ENCODE measurements at places on chromosomes 1 and 21.

- peak; percentile 72 for DNase-seq
These were observed 157.7 kb upstream of the COL11A1 start for GRCh38 chr1:103266036-103266435.

- peak; percentile 23 for DNase-seq
These were observed 534 bp downstream of the SLC6A9 start for GRCh38 chr1:44030605-44031251.

GRCh38 chr1:224259986-224260385, 70.0 kb downstream of the NVL start:
- DNase-seq: peak; percentile 6

- DNase-seq: no peak
These were observed 48.0 kb downstream of the NID1 start for GRCh38 chr1:236016782-236017400.

- DNase-seq: peak; percentile 18
These were observed 80.1 kb downstream of the ZNF326 start for GRCh38 chr1:90074970-90075391.

DNA sequence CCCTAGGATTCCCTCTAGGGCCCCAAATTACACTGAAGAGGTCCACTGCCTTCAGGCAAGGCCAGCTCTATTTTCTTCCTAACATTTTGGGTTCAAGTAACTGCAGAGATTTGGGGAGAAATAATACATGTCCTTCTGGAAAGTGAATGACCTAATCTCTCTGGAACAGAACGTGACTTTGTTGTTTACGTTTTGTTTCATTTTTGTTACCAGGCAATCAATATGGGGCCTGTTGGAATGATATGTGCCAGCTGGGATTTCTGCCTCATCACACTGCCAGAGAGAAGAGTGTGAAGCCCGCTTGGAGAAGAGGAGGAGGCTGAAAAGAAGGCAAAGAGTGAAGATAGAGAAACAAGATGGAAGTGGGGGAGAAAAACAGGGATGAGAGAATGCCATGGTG, 116.7 kb downstream of the FASLG start:
- no peak for DNase-seq

DNA sequence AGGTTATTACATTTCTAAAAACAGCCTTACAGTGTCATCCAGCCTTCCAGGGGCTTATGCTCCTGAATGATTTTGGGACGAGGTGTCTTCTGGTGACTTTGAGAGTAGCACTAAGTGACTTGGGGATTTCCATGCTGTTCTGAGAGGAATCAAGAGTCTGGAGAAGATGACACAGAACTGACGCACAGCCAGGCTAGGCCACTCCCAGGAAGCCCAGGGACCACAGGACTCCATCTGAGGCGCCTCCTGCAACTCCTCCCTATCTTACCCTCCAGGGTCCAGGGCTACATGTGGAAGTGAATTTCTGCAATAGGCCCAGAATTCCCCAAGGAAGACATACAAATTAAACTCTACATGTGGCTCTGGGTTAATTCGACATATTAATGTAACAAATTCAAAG, 92.5 kb downstream of the SLC25A24 start:
- peak; percentile 73 for DNase-seq

DNA sequence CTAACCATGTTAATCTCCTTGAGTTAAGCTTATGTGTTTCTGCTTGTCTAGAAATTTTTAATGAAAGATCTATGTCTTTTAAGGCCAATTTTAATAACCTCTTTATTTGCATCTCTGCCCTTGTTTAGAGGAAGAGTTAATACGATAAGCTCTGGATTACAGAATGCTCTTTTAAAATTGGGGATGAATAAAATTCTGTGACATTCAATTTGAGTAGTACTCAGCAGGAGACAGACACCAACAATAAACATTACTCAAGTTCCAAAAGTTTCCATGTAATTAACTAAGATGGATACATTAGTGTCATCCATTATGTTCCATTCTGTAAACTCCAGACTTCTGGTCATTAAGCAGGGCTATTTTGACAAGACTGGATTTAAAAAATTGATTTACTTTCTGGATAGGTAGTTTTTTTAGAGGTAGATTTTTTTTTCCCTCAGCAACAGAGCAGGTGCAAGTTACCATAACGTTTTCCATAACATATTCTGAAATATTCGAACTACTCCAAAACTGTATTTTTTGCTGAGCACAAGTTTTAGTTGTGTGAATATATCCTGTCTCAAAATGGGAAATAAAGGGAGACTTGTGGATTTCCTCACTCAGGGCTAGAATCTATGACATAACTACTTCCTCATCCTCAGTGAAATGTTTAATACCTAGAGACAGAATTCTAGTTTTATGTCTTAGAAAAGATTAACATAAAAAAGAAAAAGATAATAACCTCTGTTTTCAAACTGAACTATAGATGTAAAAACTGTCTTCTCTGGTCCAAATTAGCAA, 221.7 kb downstream of the NEGR1 start:
- no peak for DNase-seq

DNA sequence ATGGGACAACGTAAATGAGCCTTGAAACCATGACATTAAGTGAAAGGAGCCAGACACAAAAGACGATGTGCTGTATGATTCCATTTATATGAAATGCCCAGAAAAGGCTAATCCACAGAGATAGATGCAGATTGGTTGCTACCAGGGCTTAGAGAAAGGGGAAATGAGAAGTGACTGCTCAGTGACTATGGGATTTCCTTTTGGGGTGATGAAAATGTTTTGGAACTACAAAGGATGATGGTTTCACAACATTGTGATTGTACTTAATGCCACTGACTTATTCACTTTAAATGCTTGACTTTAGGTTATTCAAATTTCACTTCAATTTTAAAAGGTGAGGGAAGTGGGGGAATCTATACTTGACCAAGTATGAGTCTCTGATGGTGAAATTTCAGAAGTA, 414.3 kb downstream of the SETD4 start:
- DNase-seq: no peak

DNA sequence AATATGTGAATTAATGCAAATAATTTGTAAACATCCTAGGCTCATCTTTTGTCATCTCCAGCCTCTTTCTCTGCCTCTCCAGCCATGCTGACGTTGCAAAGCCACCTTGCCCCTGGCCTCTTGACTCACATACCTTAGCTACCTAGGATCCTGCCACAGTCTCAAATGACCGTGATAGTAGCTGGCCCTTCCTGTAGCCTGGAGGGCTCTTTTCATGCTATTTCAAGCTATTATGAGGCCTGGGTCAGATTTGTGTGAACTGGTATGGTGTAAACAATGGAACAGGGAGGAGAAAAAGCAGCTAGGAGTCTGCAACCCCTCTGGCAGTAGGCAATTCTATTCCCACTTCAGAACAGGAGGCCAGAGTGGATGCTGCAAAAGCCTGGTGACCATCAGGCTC, 337.7 kb downstream of the DISC1 start:
- no peak for DNase-seq

GRCh38 chr1:116997636-116998035, 3.9 kb upstream of the CD101 start:
- peak; percentile 20 for DNase-seq

- DNase-seq: peak; percentile 69
These were observed 6.8 kb upstream of the PPP1R15B start for GRCh38 chr1:204418174-204419063.

DNA sequence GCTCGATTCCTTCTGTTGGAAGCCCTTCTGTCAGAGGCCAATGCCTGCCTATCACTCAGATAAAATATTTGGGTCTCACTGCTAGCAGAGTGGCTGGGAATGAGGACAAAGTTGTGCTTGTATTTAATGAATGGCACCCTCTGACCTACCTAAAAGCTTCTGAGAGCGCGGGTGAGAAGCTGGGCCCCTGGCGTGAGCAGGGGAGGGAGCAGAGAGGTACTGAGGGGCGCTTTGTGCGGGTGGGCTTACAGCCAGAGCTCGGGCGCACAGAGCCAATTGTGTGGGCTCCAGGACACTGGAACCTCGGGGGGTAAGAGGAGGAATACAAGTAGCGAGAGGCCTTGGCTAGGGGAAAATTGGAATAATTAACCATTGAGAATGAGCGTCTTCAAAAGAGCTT, 32.3 kb downstream of the PCAT6 start:
- DNase-seq: no peak

DNA sequence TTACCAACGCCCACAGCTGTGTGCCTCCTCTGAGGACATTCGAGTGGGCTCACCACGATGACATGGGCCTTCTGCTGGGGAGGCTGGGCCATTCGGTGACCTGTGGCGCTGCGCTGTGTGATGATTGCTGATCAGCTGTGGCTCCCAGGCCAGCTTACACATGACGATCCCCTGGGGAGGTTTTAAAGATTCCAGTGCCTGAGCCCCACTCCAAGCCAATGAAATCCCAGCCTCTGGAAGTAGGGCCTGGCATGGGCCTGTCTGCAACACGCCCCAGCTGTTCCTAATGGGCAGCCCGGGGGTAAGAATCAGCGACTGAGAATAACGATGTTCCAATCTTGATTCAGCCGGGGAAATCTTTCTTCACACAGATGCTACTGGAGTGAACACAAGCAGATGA, 153.7 kb downstream of the KCNJ6 start:
- no peak for DNase-seq

GRCh38 chr1:116166655-116167054, 55.5 kb downstream of the MAB21L3 start:
- DNase-seq: no peak

DNA sequence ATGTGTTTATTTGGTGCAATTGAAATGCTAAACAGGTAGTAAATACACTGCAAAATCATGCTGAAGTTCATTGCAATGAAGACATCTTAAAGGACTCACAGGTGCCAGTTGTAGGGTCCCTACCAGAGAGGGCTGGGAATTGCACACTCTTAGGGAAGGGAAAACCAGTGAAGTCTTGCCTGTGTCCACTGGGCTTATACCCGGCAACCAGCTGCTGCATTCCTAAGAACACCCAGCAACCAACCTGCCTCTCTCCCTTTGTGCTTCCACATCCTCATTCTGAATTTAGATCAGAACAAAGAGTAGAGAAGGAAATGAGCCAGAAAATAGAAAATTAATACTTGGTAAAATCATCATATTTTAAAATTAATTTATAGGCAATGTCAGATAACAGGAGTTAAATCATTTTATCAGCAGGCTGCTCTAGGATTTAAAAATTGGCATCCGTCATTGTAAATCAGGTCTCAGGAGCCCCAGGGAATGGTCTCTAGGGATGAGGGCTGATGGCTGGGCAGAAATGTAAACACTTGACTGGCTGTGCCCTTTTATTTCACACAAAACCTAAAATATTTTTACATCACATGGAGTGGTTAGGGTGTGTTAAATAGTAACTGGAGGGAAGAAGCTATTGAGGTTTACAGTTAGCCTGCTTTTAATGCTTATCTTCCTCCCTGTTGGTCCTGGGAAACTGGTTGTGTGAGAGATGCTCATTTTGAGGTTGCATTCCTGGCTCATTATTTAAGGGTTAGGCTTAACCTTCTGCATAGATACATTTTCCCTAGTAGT, 31.3 kb downstream of the PTGFRN start:
- DNase-seq: no peak

DNA sequence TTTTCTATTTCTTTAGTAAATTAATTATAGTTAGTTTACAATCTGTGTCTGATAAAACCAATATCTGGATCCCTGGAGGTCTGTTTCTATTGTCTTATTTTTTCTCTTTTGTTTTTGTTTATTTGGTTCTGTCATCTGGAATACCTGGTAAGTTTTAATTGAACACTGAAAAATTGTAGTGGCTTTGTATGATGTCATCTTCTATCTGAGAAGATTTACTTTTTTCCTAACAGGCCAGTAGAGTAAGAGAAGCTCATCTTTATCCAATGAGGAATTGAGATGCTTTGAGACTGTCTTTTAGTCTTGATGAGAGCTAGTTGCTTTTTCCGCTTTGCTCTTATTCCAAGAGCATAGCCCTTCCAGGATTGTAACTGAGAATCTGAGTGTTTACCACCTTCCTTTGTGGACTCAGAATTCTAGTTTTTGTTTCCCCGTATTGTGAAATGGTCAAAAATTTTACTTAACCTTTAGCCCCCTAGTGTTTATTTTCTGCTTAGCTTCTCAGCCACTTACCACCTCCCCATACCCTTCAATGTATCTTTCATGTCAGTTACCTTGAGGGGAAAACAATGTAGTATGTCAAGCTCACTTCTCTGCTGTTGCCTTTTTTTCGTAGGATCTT, 25.0 kb downstream of the PTGFRN start:
- no peak for DNase-seq

DNA sequence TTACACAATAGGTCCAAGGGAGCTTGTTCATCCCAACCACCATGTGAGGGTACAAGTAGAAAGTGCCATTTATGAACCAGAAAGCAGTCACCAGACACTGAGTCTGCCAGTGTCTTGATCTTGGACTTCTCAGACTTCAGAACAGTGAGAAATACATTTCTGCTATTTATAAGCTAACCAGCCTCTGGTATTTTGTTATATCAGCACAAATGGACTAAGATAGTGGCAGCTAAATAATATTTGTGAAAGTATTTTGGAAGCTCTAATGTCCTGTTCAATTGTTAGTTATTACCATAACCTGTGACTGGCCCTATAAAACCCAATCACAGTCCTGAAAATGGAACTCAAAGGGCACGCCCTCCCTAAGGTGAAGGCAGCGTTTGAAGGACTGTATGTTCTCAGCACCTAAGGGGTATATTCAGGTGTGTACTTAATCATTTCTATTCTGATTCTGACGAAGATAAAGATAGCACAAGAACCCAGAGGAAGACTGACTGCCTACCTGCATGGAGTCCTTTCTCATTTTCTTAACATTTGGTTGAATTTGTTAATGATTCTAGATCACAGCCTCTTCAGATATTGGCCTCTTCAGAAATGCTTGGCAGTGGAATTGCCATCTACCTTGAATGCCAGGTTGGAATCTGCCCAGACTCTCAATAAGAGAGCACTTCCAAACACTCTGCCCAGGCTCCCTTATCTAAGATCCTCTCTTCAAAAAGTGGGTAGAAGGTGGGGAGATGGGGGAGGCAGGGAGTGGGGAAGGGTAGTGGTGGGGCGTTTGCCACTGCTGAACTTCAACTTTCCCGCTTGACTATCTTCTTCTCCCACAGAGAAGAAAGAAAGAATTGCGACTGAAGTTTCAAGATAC, 104.0 kb upstream of the PPP2R5A start:
- no peak for DNase-seq

DNA sequence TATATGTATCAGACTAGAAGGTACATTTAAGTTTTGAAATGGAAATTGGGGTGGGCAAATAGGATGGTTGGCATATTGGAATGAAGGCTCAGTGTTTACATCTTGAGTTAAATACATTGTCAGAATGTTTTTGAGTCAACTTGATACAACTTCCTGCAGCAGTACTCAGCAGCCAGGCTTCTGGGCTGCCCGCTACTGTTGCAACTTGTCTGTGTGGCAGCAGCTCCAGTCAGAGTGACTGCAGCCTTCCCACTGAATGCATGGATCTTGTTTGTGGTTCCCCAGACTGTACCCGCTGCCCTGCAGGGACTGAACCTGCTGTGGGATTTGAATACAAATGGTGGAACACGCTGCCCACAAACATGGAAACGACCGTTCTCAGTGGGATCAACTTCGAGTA, 24.9 kb upstream of the SARS1 start:
- DNase-seq: no peak

GRCh38 chr1:205936311-205936710, 6.9 kb downstream of the SLC26A9 start:
- no peak for DNase-seq

DNA sequence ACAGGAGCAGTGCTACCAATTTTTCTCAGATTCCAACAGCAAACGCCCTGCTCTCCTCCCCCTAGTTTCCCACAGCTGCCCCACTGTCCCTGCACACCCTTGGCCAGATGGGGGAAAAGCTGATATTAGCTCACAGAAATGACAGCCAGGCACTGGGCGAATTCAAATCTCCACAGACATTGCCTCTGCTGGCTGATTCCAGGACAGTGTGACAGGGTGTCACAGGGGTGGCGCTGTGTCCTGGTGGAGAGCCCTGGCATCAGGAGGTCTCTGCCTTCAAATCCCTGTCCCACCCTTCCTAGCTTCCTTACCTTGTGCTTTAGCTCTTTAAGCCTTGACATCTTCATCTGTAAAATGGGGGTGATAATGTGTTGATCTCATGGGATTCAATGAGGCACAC, 10.4 kb downstream of the OLIG1 start:
- no peak for DNase-seq

All from fibroblast of skin of right quadriceps (primary cell).